ENCODE measurements at places on chromosomes 6 and 20.
A peak's percentile ranks its signal among the peaks of the same experiment; 100 is the strongest.

DNA sequence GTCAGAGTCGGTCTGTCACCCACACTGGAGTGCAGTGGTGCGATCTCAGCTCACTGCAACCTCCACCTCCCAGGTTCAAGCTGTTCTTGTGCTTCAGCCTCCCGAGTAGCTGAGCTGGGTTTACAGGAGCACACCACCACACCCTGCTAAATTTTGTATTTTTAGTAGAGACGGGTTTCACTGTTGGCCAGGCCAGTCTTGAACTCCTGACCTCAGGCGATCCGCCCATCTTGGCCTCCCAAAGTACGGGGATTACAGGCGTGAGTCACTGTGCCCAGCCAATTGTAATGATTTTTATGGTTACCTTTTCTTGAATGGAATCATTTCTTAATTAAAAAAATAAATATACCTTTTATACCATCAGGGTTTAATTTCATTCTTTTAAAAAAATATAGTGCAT lies 105.7 kb downstream of the MTHFD1L start:
- no peak for DNase-seq

DNA sequence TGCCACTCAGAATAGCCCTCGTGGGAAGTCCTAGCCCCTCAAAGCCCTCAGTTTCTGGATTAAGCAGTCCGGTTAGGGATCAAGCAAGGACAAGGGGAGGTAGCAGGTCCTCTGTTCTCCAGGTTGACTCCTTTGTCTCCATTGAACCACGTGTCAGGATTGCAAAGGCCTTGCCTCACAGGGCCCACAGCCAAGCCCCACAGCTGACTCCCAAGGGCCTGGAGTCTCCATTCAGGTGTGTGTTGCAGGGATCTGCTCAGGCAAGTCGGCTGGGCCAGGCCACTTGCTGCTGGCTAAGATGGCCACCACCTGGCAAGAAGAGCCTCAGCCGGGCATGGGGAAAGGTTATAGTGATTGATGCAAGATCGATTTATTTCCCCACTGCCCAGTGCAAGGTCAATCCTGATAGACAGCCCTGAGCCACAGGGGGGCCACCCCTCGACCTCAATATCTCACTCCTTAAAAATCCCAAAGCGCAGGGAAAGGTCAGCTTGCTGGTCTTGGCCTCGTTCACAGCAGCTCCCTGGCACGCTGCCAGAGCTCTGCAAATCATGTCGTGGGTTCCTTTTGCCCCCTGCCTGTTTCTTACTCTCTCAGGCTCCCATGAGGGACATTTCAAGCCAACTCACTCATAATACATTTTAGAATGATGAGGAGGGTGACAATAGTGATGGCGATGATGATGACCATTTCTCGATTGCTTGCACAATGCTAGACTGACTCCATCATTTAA lies 75.9 kb downstream of the EDN3 start:
- DNase-seq, result no peak

GRCh38 chr20:38789503-38790199 lies 15.8 kb upstream of the PPP1R16B start:
- no peak for DNase-seq

DNA sequence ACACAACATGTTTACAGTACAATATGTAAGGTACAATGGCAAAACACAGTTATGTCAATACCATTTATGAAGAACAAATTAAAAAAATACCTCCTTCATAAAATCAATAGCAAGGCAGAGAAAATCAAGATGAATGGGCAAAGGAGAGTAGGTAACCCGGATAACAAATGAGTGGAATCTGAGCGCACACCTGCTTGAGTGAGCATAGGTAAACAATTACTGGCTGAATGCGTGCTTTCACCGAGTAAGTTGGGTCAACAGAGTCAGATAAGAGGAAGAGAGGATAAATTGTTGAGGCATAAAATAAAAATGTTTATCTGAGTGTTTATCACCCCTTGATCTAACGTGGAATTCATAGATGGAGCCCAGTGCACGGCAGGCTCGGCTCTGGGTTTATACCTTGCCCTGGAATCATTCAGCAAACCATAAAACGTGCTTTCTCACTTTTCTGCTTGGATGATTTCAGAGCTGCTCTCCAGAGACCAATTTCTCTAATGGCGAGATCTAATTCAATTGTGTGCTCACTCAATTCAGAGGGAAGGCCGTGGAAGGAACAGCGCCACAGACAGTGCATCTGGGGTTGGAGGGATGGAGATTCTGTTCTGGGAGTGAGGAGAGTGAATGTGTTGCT lies 224.8 kb upstream of the MAP3K7 start:
- peak; percentile 94 for DNase-seq

DNA sequence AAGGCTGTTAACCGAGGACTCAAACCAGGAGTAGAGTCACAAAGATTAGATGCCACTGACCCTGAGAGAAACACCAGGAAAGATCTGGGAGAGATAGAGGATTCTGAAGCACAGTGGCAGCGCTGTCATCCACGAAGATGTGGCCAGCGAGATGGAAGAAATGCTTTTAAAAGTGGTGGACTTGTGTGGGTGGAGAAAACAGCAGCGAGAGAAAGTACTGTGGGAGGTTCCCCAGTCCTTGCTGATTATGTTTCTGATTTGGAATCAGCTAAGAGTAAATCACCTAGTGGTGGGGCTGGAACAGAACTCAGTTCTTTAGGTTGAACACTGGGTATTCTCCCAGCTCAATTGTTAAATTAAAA lies 435 bp upstream of the ZNF322 start:
- no peak for DNase-seq

DNA sequence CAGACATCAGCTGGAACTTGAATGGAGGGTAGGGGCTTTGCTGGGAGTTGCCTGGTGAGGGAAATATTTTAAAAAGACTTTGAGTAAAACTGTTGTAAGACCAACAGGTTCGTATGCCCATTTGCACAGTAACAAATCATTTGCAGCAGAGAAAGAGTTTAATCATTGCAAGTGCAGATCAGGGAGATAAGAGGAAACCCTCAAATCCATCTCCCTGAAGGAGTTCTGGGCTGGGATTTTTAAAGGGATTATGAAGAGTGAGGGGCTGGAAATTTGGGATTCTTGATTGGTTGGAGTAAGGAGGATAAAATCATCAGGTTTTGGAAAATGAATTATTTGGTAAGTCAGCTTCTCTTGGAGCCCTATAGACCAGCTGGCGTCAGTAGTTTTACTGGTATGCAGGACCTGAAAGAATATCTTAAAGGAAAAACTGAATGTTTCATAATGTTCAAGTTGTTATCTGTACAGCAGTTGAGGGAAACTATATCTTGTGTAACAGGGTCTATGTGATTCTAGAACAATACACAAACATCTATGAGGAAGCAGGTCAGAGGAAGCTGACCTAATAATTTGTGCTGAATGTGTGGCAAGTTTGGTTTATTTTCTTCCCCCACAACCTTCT lies 295.5 kb downstream of the PLCB1 start:
- no peak for DNase-seq

- DNase-seq, result no peak
These were observed 332.1 kb downstream of the UTRN start for GRCh38 chr6:144617191-144617590.

GRCh38 chr6:6751266-6751596 lies 162.7 kb downstream of the LY86 start:
- no peak for DNase-seq

DNA sequence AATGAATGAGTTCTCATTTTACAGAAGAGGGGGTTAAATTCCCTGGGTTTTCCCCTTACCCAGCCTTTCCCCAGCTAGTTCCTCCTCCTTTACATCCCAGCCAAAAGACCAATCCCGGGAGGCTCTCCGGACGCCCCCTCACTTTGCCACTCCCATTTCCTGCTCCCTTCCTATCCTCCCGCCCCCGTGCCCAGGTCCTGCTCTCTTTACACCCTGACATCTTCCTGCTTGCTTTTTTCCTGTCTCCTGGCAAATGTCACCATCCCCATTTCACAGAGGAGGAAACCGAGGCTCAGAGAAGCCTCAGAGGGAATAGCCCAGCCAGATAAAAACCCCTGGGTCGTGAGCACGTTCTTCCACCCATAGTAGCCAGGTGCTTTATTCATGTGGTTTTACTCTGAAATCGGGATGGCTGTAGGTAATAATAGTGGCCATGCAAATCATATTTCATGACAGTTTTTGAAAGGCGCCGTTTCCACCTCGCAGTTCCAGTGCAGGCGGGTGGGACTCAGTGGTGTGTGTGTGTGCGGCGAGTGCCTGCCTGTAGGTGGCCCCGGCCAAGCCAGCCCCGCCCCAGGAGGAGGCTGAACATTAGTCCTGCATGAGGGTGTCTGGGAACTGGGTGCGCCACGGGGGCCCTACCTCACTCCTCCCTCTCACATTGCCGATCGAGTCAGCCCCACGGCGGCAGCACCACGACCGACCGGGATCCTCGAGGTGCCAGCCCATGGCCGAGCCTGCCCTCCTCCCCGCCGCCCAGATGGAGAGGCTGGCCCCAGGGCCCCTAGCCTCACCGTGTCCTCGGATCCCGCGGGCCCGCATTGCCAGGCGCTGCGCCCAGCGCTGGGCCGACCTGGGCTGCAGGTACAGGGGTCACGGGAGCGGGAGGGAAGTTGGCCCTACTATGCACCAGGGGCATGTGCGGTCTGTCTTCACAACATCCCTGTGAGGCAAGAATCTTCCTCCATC lies at the start of gene ARHGAP40:
Gene ARHGAP40, plus strand, starts transcription at position 594 of the 969 bp plus-strand sequence.
- no peak for DNase-seq

DNA sequence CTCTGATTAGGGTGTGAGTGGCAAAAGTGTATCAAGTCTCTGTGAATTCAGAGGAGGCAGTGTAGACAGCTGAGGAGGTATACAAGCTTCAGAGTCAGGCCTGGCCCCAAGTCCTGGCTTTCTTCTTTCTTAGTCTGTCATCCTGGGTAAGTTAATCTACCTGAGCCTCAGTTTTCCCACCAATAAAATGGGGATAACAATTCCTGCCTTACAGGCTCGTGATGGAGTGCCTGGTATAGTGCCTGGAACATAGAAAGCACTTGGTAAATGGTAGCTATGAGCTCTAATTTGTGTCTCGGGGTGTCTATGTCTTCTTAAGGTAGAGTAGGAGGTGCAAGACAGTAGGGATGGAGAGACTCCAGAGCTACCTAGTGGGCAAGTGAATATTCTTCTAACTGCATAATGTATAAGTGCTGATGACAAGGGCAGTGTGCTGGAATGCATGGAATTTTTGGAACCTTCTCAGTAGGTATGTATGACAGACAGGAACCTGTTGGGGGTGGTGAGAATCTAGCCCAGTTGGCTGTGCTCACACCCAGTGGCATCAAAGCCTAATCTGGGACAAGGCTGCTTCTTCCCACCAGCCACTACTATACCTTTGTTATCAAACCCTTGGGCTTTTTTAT lies 4.0 kb upstream of the SCUBE3 start:
- no peak for DNase-seq

DNA sequence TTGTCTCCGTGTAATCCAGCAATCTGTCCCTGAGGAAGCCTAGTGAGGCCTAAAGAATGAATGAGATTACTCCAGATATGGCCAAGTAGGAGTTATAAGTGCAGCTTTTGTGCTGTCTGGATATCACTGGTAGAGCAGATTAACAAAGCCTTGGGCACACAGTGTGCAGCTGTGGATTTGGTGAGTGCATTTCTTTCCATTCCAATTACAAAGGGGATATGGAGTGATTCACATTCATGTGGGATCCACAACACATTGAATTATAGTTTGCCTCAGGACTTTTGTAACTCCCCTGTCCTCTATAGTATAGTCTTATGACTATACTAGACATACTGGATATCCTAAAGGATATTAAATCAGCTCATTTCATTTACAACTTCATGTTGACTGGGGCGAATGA lies 47.1 kb downstream of the HLA-F start:
- no peak for DNase-seq

- DNase-seq, result peak; percentile 60
These were observed 6.9 kb upstream of the OSER1 start for GRCh38 chr20:44217342-44218092.

DNA sequence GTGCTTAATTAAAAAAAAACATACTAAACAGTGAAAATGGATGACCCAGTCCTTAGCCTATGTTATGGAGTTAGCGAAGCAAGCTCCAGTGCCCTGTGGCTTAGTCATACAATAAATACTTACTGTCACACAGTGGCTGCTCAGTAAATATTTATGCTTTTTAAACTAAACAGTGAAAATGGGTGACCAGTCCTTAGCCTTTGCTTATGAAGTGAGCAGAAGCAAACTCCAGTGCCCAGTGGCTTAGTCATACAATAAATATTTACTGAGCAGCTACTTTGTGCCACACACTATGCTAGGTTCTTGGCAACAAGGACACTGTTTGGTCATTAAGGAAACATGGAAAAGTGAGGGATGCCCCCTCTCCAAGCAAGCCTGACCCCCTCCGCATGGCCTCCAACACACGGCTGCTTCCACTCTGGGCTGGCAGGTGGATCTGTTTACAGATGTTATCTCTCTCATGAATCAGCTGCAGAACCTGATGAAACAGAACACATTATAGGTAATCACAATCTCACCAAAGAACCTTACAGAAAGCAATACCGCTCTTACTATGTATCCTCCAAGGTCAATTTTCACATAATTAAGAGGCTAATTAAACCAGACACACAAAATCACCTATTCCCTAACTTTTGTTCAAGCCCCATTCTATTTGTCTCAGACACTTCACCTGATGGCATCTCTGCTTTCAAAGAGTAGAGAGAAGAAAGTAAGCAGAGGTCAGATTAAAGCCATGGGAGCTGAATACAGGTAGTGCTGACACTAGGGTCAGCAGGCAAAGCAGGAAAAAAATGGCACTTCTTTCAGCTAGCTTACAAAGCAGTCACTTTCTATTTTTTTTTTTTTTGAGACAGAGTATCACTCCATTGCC lies 27.3 kb downstream of the CDK5RAP1 start:
- DNase-seq, result no peak

GRCh38 chr6:15200087-15200486 lies 45.8 kb upstream of the JARID2 start:
- no peak for DNase-seq

DNA sequence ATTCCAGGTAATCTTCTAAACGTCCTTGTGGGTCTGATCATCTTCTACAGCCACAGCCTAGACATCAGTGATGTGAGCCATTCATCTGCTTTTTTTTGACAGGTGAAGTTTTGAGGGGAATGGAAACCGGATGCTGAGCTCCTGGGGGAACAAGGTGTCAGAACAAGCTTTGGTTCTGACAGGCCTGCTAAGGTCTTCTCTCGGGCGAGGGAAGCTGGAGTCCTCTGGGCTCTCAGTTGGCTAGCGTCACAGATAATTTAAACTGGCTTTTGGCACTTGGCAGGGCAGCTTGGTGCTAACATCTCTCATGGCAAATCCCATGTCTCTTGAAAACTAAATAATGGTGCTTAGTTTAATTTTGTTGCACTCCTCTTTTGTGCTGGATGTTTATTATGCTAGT lies 8.4 kb upstream of the AIG1 start:
- DNase-seq, result no peak

GRCh38 chr6:155311583-155311982 lies 2.7 kb downstream of the TFB1M start:
- DNase-seq, result no peak

DNA sequence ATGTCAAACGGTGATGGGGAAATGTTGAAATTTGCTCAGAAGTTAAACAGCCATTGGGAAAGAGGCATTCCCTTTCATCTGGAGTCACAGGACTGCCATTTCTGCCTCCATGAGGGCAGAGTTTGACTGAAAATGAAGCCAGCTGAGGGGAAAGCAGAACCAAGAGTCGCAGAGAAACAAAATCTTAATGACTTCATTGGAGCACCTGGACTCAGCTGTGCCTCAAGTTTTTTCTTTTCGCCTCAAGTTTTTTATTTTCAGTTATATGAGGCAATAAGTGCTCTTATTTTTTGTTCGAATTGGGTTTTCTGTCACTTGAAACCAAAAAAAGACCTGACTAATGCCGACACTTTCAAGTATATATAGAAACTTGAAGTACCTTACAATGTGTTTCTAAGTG lies 161.3 kb downstream of the PKHD1 start:
- DNase-seq, result no peak

Measured in NCI-H1092 treated with DMSO at 0.1 percent for 48 hours (cell line).